Mammary epithelial cell (primary cell): ENCODE measurements at places on chromosomes 12 and 14.

DNA sequence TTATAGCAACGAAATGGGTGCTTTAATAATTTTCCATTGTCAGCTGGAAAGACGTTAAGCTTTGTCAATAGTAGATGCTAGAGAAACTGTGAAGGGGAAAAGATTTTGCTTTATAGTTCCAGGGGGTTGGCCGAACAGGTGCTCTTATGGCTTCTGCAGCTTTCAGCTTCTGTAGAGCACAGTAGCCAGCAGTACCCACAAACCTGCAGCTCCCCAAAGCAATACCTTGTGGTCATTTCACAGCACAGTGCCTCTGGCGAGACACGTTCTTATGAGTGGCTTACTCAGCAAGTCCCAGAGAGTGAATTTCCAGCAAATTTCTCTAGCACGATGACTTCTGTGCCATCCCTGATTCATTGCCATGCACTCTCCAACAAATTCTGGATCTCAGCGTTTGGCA is 416.3 kb upstream of the ATP2B1 start:
- no peak for DNase-seq

GRCh38 chr14:101461891-101462290 is 99.4 kb upstream of the DIO3 start:
- DNase-seq = no peak

GRCh38 chr12:3186546-3187215 is 109.5 kb downstream of the TSPAN9 start:
- no peak for DNase-seq

DNA sequence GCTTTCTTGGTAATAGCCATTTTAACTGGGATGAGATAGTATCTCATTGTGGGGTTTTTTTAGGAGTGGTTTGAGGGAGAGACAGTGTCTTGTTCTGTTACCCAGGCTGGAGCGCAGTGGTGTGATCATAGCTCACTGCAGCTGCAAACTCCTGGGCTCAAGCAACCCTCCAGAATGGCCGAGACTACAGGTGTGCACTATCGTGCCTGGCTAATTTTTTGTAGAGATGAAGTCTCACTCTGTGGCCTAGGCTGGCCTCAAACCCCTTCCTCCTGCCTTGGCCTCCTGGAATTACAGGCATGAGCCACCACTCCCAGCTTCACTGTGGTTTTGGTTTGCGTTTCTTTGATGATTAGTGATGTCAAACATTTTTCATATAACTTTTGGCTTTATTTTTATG is 293.6 kb downstream of the ERC1 start:
- no peak for DNase-seq

- no peak for DNase-seq
Measured at GRCh38 chr14:63421226-63421625, 102.5 kb upstream of the GPHB5 start.

GRCh38 chr12:124994437-124994975 is 1.1 kb downstream of the BRI3BP start:
- DNase-seq = no peak

- DNase-seq = no peak
Measured at GRCh38 chr12:121797937-121798786, 4.7 kb upstream of the RHOF start.

- DNase-seq = no peak
Measured at GRCh38 chr14:76138758-76139723, 12.7 kb upstream of the GPATCH2L start.

DNA sequence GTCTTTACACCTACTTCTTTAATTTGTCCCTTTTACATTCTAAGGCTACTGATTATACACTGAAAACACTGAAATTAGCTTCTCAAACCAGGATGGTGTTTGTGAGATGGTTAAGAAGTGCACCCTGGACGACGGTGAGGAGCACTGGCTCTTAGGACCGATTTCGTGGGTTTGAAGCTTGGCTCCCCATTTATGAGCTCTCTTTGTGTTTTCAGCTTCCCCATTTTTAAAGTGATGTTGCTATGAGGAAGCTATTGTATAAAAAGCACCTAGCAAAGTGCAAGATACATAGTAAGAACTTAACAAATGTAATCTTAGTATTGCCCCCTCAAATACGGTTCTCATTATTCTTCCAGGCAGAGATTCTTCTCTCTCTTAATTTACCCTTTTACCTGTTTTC is 4.7 kb downstream of the NFYB start:
- no peak for DNase-seq

DNA sequence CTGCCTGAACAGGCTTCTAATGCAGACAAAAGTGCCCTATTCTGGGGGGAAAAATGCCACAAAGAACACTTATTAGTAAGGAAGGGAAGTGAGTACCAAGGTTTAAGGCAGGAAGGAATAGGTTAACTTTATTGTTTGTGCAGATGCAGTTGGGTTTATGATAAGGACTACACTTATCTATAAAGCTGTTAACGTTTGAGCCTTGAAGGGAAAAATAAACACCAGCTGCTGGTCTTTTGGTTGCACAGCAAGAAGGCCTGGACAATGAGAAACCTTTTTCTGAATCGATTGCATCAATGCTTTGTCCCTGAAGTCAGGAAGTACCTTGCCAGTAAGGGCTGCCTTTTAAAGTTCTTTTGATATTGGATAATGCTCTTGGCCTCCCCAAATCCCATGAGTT is 407.8 kb downstream of the ATP23 start:
- no peak for DNase-seq

DNA sequence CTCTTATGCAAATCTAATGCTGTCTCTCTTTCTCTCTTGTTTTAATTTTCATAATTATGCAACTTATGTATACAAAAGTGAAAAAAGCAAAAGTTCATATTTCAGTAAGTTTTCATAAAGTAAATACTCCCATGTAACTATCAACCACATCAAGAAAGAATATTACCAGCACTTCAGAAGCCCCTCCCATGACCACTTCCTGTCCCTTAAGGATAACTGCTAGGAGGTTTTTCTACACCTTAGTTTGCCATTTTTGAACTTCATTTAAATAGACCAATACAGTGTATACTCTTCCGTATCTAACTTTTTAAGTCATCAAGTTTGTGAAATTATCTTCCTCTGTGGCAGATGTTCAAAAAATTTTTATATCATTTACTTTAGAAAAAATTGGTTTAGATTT is 547 bp upstream of the OR4K15 start:
- DNase-seq = no peak

- DNase-seq = no peak
Measured at GRCh38 chr14:20302042-20302755, 3.6 kb downstream of the TTC5 start.
